ENCODE measurements at places on chromosomes 16 and 17.

GRCh38 chr17:69907132-69907847 is 167.7 kb upstream of the KCNJ16 start:
- DNase-seq: no peak

GRCh38 chr17:41153856-41154255 is 4.2 kb upstream of the KRTAP4-5 start:
- no peak for DNase-seq

- no peak for DNase-seq
Measured at GRCh38 chr17:49012769-49013255, 15.6 kb downstream of the IGF2BP1 start.

GRCh38 chr17:77178563-77178962 is 37.8 kb downstream of the SEC14L1 start:
- no peak for DNase-seq

GRCh38 chr17:57388131-57388725 is 131.9 kb downstream of the MSI2 start:
- no peak for DNase-seq

DNA sequence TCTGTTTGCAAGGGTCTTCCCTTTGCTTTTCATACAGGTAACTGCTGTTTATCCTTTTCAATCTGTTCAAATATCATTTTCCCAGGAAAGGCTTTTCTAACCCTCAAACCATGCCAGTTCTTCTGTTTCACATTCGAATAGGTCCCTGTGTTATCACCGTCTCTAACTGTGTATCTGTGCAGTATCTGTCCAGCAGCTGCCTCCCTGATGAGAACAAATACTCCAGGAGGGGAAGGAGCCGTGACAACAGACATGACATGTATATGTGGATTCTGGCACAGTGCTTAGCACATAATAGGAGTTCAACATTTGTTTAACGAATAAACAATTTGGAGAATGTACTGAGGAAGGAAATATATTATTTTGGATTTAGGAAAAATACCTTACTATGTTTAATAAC is 95.7 kb downstream of the STX8 start:
- no peak for DNase-seq

DNA sequence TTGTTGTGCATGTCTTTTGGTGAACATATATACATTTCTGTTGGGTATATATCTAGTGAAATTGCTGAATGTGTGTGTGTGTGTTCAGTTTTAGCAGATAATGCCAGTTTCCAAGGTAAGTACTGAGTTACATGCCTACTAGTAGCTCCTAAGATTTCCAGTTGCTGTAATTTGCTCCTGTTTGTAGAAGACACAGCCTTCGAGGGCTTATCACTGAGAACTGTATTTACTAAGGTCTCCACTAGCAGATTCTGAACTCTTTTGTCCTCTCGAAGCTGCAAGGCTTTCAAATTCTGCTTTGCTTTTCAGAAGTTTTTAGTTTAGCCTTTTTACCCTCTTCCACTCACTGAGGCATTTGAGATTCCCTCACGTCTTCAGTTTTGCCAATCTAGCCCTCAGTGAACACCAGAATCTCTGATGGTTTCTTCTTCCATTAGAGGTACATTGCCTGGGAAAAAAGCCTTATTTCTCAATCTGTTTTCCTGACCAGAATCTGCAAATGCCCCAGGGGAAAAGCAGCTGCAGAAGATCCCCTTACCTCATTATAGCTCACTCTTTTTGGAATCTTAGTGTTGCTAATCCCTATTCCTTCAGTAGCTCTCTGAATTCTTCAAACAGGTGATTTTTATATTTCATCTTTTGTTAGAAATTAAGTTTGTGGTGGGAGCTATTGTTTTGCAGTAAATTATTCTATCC is 52.9 kb downstream of the NF1 start:
- no peak for DNase-seq
